Muscle of back (tissue), 13 donors: ENCODE measurements at places on chromosomes 2 and 18. TPM values are rescaled to one million over a fixed set of nuclear protein-coding genes. Genes with fewer than 3 reads are reported as not detected.

Gene MBOAT2
- polyA plus RNA-seq = 82.2 TPM

Gene ANKAR
- 7.7 TPM for polyA plus RNA-seq

Gene CDK15
- 1.1 TPM for polyA plus RNA-seq

Gene GNAL
- polyA plus RNA-seq = 1.5 TPM

Gene FBLN7
- polyA plus RNA-seq = 12.4 TPM

Gene NEU2
- not detected for polyA plus RNA-seq

Gene ANKRD36
- 11.4 TPM for polyA plus RNA-seq
